ENCODE measurements at places on chromosomes 7 and 10. TPM values are rescaled to one million over a fixed set of nuclear protein-coding genes. Genes with fewer than 3 reads are reported as not detected.

PRKCQ gene
- 0.16 TPM for total RNA-seq

PODXL gene
- 67.4 TPM for total RNA-seq

- no peak for DNase-seq
Observed at GRCh38 chr7:88300401-88300945, 6.2 kb downstream of the STEAP4 start.

DNA sequence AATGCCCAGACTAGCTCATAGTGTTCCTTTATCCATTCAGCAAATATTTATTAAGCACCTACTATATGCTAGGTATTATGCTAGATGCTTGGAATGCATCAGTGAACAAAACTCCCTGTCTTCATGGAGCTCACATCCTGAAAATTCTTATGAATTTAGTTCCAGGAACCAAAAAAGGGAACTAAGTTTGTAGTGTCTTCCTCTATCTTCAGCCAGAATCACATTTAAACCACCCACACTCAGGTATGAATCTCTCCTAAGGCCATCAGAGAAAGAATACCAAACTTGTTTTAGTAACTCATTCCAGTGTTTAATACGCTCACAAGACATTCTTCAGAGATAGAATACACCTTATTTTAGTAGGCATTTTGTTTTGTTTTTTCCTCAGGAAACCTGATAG is 10.1 kb upstream of the EGR2 start:
- DNase-seq = no peak

GRCh38 chr7:2260820-2261219 is 18.8 kb downstream of the NUDT1 start:
- no peak for DNase-seq

GRCh38 chr7:140676306-140676705 is 3.6 kb downstream of the ADCK2 start:
- DNase-seq = no peak

DNA sequence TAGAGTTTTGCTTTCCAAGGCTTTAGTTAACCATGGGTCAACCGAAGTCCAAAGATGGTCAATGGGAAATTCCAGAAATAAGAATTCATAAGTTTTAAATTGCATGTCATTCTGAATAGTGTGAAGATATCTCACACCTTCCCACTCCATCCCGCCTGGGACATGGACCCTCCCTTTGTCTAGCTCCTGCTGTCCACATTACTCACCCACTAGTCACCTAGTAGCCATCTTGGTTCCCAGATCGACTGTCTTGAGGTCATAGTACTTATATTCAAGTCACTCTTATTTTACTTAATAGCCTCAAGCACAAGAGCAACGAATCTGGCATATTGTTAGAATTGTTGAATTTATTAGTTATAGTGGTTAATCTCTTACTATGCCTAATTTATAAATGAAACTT is 366.6 kb downstream of the PRPF18 start:
- no peak for DNase-seq

PHTF2 gene
- 22.1 TPM for total RNA-seq

DNA sequence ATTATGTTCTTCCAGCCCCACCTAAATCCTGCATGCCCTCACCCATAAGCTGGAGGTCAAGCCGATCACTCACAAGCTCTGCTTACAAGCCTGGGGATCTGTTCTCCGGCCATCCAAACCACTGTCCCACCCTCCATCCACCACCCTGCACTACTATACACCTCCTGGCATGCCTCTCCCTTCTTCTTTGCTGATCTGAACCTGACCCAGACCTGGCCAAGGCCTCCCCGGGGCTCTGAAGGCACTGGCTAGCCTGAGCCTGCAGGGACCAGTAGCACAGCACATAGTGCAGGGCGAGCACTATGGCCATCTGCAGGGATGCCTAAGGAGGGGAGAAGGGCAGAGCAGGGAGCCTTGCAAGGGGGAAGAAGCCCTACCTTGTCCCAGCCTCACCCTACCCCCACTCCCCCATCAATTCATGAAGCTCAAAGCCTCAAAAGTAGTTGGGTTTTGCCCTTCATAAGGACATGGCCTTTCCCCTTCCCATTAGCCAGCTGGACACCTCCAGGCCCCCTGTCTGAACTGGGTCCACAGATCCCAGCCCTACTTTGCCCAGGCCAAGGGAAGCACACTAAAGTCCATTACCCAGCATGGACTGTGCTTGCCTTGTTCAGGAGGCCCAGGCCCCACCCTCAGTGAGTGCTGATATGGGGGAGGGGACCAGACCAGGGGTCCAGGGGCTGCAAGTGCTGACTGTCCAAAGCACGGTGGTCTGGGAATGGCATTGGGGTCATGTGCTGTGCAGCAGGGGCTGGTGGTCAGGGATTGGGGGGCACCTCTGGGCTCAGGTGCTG is 29.6 kb downstream of the CHAT start:
- DNase-seq = no peak

DNA sequence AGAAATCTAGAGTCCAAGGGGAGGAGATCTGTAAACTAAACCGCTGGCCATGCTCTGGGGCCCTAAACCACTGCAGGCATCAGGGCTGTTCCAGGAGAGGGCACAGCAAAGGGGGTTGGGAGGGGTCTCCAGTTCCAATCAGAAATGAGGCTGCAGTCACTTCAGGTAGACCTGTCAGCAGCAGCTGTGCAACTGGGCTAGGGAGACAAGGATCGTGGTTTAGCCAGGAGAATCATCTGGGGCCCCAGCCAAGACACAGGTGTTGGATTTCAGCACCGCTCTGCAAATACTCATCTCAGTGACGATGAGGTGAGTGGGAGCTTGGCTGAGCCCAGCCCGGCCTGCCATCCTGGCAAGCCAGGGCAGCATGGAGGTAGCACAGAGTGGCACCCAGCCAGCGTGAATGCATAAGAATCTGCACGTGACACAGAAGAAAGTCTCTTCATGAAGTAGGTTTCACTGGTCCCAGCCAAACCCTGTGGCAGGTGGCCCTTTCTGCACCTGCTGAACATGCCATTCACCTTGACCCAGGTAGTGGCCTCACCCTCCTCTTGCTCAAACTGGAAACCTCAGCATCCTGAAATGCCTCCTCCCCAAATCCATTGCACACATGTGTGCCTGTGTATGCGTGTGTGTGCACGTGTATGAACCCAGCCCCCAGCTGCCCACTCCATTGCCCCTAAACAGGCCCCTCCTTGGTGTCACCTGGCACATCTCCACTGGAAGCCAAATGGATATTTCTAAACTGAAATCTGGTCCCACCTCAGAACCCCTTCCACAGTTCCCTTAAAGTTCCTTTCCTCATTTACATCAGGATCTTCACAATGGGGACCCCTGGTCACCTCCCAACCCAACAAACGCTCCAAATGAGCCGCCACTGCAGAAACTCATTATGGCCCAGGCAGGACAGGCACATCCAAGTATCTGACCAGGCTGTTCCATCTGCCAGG is 9.6 kb downstream of the GPRIN2 start:
- peak; percentile 12 for DNase-seq

DNA sequence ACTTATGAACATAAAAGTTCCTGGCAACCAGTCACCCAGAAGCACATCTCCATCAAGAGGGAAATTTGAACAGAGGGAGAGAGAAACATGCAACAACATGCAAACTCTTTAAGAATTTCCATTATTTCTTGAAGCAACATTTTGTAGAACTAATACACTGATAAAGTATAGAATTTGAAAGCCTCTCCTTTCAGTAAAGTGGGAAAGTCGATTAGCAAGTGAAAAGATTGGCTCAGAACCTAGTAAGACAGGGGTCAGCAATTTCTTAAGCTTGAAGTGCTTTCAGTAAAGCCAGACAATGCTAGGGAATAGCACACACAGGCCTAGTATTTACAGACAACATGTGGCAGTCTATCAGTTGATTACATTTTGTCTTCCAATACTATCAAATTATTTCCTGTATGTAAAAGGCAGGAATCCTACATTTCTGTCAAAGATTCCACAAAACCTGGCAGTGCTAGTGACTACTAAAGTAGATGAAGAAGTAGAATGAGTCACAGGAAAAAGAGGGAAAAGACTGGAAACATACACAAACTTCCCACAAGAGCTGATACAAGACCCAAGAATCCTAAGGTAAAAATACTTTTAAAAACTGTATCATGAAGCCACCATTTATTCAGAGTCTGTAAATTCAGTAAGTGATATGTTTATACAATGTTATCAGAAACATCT is 25.2 kb downstream of the DNAJC1 start:
- no peak for DNase-seq

GRCh38 chr10:7980196-7980595 is 74.3 kb upstream of the GATA3 start:
- no peak for DNase-seq

GRCh38 chr10:110113670-110114337 is 93.6 kb upstream of the MXI1 start:
- no peak for DNase-seq

GRCh38 chr7:22213081-22213480 is 143.9 kb downstream of the RAPGEF5 start:
- no peak for DNase-seq

Data from left ventricle myocardium inferior (tissue), 1 donor.